ENCODE measurements at places on chromosomes 7 and 10.

DNA sequence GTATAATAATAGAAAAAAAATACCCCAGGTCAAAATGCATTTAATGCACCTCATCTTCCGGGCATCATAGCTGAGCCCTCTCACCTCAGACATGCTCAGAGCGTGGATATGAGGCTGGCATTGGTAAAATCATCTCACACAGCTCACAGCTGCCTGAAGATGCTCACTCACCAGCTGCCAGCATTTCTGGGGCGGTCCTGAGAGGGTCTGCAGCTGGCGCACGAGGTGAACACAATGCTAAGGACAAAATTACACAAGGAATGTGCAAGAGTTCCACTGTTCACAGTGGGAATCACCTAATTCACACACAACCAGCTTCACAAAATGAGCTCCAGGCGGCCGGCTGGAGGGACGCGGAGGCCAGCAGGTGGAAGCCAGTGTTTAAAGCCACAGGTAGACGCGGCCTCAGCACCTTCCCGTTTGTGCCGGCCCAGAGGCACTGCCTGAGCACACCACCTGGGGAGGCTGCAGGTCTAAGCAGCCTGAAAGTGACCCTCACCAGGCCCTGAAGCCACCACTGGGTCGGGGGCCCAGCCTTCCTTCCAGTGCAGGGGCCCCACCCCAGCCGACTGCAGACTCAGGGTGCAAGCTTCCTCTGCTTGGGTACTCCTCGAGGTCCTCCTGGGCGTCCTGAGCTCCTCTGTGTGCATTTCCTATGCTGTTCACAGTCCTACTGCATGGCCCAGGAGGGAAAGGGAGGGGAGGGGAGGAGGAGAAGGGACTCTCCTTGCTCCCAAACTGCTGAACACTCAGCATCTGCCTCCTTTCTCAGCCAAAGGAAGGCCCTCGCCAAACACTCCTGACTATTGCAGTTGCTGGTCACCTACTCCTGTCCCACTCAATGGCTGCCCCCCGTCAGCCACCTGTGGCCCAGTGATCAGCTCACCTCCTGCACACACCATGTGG lies 61.2 kb upstream of the FAM20C start:
- DNase-seq: no peak

DNA sequence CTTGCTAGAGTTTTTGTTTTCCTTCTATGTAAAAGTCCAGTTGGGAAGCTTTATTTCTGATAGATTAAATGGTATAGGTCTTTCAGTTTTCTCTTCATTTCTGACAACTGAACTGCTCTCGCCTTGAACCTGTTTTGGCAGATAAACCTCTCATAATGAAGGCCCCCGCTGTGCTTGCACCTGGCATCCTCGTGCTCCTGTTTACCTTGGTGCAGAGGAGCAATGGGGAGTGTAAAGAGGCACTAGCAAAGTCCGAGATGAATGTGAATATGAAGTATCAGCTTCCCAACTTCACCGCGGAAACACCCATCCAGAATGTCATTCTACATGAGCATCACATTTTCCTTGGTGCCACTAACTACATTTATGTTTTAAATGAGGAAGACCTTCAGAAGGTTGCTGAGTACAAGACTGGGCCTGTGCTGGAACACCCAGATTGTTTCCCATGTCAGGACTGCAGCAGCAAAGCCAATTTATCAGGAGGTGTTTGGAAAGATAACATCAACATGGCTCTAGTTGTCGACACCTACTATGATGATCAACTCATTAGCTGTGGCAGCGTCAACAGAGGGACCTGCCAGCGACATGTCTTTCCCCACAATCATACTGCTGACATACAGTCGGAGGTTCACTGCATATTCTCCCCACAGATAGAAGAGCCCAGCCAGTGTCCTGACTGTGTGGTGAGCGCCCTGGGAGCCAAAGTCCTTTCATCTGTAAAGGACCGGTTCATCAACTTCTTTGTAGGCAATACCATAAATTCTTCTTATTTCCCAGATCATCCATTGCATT lies 27.1 kb downstream of the MET start:
- no peak for DNase-seq

GRCh38 chr7:47318395-47319182 lies 263.3 kb downstream of the TNS3 start:
- DNase-seq: no peak

DNA sequence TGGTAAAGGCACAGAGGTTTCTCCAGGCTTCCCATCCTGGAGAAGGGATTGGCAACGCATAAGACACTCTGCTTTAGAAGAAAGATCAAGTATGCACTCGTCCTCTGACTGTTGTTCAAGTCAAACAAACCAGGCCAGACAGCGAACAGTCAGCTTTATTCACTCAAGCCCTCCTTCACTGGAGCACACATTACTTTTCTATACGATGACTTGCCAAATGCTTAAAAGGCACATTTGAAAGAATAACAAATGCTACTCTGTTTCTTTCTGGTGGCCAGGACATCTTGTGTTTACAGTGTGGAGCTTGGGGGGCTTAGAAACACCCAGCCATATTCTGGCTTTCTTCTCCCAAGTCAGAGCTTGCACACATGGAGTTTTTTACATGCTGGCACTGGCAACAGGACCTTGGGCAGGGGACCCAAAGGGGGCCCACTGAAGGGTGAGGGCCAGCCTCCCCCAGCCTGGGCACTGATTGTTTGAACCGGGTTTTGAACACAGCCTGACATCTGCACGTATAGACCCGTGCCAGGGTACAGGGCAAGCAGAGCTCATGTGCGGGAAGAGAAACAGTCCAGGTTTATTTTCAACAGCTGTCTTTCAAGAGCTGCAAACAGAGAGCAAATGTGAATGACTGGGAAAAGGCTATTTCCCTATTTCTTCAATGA lies 33.3 kb upstream of the FGFR2 start:
- no peak for DNase-seq

DNA sequence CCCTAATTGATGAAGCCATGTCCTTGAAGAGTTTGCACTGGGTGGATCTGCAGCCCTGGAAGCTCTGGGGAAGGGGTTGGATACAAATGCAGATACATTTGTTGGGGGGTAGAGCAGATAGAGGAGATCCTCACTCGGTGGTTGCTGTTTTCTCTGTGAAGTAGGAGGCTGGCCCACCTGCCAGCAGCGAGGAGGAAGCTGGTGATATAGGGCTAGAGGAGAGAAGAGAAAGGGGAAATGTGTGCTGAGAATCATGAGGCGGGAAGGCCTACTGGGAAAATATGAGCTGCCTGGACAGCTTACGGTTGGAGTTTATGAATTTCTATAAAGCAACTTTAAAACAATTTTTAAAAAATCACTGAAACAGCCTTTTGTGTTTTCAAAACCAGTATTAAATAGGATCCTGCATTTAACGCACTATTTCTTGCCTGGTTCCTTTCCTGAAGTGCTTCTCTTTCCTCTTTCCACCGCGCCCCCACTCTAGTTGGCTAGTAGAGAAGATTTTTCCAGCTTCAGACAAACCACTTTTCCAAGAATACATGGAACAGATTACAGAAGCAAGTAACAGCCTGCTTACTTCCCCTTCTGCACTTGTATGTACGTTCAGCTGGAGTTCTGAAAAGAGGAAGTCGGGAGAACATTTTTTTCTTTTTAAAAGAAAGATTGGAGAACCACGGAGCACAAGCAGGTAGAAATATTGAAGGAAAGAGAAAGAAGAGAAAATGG lies 100.6 kb upstream of the GLCCI1 start:
- peak; percentile 61 for DNase-seq

GRCh38 chr7:90320801-90321494 lies at the start of gene FAM237B:
Gene FAM237B, minus strand, starts transcription at chr7:90321304. Its CDS starts 1,556 bp downstream, at chr7:90319748.
- DNase-seq: peak; percentile 29

DNA sequence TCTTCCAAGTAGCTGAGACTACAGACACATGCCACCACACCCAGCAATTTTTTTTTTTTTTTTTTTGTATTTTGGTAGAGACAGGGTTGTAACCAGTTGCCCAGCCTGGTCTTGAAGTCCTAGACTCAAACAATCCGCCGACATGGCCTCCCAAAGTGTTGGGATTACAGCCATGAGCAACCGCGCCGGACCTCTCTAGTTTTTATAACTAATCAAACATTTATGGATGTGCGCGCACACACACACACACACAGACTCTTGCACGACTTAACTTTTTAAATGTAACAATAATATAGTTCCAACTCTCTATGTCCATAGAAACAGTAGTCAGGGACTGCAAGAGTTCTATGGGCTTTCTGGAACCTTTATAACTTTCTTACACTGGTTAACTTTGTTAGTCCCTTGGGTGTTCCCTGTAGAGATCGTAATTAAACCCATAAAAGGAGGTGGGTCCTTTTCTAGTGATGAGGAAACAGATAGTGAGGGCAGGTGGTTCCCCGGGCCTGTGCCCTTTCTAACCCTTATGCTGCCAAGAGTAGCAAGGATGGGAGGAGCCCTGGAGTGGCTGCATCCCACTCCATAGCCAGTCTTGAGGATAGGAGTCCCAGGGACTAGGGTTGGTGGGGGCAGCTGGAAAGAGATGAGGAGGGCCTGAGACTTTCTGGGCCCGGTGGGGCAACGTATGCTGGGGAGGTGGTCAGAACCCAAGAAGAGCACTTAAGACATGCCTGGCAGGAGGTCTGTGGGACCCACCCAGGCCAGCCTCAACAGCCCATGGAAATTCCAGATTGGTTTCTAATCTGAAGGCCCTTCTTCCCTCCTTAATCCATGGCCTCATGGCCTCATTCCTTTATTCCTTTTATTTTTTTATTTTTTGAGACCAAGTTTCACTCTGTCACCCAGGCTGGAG lies 8.6 kb downstream of the MARVELD1 start:
- no peak for DNase-seq

GRCh38 chr7:228610-229009 lies 36.2 kb downstream of the FAM20C start:
- DNase-seq: no peak

DNA sequence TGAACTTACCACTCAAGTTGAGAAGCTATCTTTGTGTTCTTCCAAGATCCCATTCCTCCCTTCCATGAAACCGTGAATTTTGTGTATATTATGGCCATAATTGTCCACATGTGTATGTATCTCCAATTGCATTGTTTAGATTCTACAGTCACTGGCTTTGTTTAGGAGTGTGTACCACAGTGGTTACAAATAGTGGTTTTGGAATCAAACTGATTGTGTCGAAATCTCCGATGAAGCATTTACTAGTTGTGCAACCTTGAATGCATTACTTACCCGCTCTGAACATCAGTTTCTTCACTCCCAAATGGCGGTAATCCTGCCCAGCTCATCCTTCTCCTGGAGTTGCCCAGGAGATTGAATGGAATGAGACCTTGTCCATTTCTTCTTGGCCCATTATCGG lies 145.0 kb upstream of the ZNF32 start:
- DNase-seq: peak; percentile 9

- DNase-seq: no peak
Measured at GRCh38 chr7:417973-418601, 101.6 kb downstream of the PDGFA start.

DNA sequence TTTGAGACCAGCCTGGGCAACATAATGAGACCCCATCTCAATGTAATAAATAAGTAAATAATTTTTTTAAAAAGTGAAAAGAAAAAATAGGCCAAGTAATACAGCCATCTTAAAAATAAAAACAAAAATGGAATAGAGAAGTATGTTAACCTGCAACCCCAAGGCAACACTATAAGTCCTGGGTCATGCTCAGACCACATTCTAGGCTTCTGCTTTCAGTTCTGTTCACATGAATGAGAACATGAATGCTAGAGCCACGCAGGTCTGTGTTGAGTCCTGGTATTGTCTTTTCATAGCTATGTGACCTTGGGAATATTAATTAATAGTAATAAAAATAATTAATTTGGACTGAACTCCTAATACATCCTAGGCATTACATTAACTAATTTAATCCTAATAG lies 284.0 kb downstream of the AUTS2 start:
- no peak for DNase-seq
